ENCODE measurements at places on chromosomes 3 and 15.

DNA sequence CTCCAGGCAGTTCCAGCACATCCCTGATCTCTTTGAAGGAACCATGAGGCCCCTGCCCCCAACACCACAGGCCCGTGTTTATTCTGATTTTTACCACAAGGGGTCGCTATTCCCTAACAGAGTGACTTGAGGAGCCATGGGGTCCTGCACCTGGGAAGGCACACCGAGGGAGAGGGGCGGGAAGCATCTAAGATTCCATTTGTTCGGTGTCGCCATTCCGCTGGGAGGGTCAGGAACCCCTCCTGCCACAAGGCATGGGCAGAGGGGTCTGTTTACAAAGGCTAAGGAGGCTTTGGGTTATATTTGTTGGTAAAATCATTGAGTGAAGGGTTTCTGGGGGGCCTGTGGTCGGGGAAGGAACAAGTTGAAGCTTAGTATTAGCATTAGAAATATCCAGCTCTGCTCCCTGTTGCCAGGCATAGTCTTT is 77.1 kb downstream of the WDR76 start:
- peak; percentile 72 for DNase-seq

DNA sequence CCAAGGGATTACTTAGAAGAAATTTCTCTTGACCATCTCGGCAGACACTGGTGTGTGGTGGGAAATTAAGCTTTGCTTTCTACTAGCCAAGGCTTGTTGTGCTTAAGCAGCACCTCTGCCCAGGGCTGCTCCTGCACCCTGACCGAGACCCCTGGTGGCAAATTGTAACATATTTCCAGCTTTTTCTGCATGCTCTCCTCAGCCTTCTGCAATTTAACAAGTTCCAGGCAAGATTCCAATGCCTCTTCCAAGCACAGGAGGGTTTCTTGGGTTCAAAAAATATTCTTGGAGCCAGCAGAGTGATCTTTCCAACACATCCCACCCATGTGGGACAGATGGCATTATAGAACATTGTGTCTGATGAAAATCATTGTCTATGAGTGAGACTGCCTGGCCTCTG is 210.5 kb downstream of the CLSTN2 start:
- no peak for DNase-seq

DNA sequence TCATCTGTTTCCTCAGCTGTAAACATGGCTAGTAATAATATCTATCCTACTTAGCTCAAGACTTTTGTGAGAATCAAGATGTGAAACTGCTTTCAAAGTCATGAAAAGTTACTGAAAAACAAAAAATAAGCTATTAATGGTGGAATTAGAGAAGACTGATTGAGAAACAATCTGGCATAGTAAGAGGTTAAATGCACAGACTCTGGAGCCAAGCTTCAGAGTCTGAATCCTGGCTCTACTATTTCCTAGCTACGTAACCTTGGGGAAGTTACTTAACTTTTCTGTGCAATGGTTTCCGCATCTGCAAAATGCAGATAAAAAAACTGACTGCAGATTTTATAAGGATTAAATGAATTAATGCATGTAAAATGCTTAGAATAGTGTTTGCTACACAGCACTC is 28.8 kb downstream of the LRRFIP2 start:
- DNase-seq, result no peak

DNA sequence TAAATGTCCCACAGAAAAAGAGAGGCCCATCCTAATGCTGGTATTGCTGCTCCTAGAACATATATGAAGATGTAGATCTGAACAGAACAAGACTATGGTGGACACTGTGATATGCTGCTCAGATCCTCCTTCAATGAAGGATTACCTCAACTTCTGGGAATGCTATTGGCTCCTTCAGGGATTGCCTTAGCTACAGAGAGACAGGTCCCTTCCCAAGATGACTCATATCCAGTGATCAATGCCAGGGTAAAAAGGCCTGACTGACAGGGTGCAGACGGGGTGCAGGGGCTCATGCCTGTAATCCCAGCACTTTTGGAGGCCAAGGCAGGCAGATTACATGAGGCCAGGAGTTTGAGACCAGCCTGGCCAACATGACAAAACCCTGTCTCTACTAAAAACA is 20.5 kb upstream of the STAG1 start:
- DNase-seq, result no peak

DNA sequence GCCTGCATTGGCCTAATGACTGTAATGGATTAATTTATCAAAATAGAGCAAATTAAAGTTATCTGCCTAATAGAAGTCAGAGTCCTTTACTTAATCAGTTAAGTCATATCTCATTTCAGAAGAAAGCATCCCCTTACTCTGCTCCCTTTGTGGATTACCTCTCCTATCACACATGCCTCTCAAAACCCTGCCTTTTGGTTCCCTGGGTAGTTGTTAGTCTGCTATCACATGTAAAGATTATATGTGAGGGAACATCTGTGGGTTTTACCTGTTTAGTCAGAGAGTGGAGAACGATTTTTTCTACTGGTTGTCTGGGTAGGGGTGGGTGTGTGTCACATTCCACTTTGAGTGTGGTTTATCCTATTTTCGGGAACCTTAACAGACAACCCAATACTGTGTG is 16.4 kb downstream of the UBE2E2 start:
- DNase-seq, result no peak

GRCh38 chr3:1442271-1442670 is 349.4 kb downstream of the CNTN6 start:
- no peak for DNase-seq

DNA sequence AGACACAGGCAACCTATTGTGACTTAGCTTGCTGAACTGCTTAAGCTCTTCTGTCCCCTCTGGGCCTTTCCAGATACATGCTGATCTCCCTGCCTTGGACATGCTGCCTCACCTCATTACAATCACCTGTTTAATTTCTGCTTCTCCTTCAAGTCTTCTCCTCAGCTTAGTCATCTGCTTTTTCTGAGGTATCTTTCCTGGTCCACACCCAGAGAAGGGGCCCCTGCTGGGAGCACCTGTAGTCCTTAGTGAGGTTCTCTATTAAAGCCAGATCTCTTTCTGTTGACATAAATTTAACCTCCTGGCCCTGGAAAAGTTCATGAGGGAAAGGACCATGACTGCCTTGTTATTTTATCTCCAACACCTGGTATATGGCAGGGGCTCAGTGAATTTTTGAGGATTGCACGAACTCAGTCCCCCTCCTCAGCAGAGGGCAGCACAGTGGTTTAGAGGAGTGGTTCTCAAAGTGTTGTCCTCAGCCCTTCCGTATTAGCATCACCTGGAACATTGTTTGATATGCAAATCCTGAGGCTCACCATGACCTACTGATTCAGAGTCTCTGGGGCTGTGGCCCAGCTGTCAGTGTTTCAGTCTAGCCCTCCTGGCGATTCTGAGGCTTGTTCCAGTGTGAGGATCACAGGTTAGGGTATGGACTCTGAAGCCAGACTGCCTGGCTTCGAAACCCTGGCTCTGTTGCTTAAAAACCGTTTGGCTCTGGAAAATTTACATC is 12.7 kb downstream of the COL6A6 start:
- no peak for DNase-seq

DNA sequence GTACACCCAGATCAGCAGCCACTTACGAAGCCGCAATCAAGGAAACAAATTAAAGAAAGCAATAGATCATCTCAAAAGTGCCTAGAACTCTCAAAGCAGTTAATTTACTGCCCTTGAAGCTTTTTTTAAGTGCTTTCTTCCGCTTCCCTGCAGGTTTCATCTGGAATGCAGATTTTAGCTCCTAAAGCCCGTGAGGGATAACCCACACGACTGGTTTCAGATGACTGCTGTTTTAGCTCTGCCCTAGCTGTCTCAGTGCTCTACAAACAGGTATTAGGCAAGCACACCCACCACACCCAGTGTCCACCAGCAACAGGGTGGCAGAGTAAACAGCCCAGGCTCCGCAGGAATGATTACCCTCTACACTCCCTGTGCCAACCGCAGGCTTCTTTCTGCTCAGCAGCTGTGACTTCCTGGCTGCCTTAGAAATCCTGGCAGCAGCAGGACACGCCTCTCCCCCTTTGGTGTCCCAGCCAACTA is 126.0 kb downstream of the FMN1 start:
- no peak for DNase-seq

DNA sequence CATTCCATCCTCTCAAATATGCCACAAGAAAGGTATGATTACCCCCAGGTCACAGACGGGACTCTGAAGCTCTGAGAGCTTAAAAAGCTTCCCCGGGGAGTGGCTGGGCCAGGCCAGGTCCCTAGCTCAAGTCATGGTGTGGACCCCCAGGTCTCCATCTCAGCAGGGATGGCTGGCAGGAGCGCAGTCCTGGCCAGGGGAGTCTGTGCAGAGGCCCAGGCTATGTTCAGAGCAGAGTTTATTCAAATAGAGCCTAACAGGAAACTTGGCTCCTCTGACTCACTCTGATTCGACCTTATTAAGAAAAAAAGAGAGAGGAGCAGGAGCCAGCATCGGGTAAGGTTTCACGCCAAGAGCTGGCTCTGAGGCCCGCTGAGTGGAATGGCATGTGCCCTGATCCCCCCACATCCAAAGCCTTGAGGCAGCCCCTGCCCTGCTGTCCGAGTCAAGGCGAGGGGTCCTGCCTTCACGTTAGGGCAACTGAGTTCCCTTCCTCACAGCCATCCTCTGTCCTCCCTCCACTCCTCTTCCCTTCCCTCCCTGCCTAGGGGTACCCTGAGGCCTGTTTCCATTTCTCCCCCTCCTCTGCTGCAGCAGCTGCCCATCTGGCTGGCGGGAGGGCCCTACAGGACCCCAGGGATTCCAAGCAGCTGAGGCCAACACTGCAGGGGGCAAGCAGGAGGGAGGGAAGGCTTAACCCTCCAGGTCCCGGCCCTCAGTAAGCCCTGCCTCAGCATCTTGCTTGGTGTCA is 1.9 kb upstream of the LOXL1 start:
- DNase-seq, result peak; percentile 43

DNA sequence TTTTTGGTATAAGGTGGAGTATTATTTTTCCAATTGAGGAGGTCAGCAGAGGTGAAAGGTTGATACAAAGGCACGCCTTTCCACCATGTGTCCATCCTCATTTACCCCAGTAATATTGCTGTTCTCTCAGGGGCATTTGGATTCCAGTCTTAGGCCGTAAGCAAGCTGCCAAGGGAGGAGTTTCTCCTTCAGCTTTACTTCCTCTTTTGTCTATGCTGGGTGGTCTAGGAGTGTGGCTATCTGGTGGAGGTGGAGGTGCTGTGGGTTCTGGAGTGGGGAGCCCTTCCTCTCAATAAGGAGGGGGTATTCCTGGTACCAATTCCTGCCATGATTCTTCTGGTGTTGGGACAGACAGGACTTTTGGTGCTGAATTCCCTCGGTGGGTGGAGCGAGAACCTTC is 340.6 kb downstream of the KCNH8 start:
- DNase-seq, result no peak

DNA sequence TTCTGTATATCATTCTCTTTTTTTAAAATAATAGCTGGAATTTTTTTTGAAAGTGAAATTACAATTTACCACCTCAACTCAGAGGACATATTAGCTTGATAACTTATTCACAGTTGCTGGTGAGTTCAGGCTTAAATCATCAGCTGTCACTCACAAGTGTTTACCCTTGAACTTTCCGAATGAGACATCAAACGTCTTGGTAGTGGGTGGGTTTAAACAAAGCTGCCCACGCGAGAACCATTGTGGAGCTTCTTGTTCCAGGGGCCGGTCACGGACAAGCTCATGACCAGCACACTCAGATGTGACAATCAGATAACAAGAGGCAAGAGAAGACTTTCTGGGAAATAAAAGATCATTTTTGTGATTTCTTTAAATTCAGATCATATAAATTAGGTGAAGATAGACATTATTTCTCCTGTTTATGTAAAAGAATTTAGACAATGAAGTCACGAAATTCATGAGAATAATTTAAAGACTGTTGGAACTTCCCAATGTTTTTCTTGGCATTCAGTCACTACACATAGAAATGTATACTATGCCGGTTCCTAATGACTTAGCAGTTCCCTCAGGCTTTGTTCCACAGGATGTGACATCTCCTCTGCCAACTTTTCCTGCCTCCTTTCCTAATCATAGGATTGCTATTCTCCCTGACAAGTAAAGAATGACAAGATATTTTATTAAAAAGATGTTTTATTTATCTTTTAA is 29.3 kb downstream of the BTD start:
- no peak for DNase-seq

- DNase-seq, result no peak
These were observed 264.0 kb upstream of the NSMCE3 start for GRCh38 chr15:29533647-29534046.

- no peak for DNase-seq
These were observed 193.9 kb upstream of the TPM1 start for GRCh38 chr15:62848632-62849050.

GRCh38 chr15:87753539-87753938 is 503.0 kb downstream of the NTRK3 start:
- DNase-seq, result no peak

GRCh38 chr3:151895478-151896241 is 22.2 kb downstream of the SUCNR1 start:
- DNase-seq, result no peak

DNA sequence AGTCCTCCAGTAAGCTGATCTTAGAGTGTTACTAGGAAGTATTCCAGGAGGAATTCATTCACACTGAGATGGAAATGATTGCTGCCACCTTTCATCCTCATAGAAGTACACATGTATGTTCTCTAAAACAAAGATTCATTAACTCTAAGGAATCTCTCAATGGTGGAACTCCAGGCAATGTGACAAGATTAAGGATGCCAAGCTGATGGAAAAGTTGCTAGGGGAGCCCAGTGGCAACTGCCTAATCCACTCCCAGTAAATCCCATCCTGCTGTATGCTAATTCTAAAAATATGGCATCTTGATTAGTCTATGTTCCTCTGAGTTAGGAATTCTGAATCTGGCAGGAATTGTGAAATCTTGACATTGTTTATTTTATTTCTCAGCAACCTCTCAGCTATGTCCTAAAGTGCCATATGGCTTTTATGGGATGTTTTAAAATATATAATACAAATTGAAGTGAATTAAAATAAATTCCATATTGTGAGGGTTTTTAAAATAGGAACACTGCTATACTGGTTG is 210.0 kb upstream of the TRIM42 start:
- DNase-seq, result no peak

DNA sequence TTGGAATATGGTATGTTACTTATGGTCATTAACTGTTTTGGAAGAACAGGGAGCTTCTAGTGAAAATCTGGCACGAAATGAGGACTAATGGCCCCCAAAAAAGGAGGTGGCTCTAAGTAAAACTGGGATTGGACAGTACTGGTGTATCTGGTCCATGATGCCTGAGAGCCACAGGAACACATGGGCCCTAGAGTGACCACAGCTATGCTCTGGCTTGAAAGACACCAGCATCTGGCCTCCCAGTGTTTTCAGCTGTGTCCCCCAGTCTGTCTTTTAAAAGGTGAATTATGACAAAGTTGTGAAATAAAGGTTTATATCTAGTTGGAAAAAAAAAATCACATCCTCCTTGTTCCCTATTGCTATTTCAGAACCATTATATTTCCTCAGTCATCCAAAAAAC is 64.5 kb downstream of the GSK3B start:
- no peak for DNase-seq

DNA sequence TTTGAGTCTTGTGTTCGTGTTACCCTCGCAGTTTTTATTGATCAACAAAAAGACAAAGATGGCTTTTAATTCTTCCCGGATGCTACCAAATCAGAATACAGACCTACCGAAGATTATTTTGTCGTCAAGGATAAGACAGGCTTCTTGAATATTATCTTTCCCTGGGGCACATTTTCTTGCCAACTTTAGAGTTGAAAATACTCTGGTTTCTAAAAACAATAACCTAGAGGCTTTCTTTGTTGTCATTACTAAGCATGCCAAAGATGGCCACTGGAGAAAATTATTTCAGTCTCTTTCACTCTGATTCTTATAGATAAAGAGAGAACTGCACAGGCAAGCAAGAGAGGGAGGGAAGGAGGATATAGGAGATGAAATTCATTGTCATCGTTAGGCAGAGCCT is 33.9 kb downstream of the OXNAD1 start:
- no peak for DNase-seq

Data from activated naive CD4-positive, alpha-beta T cell treated with anti-CD3 and anti-CD28 coated beads for 36 hours (primary cell).